ENCODE measurements at places on chromosomes 6 and 20.

DNA sequence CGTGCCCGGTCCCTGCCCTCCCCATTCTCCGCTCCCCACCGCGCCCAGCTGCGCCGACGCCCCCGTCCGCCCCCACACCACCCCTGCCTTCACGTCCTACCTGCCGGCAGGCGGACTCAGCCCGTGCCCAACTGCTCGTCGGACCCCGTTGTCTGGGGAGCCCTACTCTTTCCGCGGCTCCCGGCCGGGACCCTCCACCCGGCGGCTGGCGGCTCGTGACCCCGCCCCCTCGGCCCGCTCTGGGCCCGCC, at the start of gene SERAC1:
TSS of gene SERAC1 (minus strand) at position 223 of the 250 bp plus-strand sequence. CDS start 9,899 bp downstream, outside the sequence.
- no peak for DNase-seq

GRCh38 chr6:593139-593906, 63.6 kb downstream of the HUS1B start:
- peak; percentile 68 for DNase-seq

DNA sequence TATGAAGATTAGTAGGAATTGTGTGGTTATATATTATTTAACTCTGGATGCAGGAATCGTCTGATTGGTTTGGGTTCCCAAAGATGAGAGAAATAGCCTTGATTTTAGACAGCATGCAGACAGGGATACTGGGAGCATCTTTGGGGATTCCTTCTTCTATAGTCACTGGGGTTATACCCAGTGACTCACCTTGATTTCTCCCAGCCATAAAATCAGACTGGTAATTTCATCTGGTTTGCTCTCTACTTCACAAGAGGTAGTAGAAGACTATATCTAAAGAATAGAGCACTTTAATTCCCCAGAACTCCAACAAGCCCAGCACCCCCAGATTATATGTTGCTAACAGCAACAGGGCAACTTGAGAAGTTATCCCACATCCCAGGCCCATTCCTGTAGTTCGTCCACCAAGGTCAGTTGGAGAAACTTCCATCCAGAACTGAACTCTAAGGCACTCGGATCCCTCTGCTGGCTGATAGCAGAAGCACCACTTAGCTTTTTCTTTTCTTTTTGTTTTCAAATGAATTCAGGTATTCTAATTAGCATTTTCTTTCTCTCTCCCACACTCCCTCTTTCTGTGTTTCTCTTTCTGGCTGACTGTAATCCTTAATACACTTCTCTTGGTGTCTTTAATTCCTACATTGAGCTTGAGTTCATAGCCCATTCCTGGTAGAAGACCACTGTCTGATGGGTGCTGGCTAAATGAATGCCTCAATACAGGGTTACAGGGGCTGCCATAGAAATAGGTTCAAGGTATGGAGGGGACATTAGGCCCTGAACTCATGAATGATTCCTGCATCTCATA, 20.4 kb upstream of the EFHC1 start:
- peak; percentile 84 for DNase-seq

GRCh38 chr6:137709424-137710236, 157.4 kb upstream of the TNFAIP3 start:
- DNase-seq: no peak

- DNase-seq: peak; percentile 21
Observed at GRCh38 chr6:130240232-130240631, 17.5 kb upstream of the SAMD3 start.

GRCh38 chr6:165098165-165098564, 211.2 kb downstream of the C6orf118 start:
- no peak for DNase-seq

DNA sequence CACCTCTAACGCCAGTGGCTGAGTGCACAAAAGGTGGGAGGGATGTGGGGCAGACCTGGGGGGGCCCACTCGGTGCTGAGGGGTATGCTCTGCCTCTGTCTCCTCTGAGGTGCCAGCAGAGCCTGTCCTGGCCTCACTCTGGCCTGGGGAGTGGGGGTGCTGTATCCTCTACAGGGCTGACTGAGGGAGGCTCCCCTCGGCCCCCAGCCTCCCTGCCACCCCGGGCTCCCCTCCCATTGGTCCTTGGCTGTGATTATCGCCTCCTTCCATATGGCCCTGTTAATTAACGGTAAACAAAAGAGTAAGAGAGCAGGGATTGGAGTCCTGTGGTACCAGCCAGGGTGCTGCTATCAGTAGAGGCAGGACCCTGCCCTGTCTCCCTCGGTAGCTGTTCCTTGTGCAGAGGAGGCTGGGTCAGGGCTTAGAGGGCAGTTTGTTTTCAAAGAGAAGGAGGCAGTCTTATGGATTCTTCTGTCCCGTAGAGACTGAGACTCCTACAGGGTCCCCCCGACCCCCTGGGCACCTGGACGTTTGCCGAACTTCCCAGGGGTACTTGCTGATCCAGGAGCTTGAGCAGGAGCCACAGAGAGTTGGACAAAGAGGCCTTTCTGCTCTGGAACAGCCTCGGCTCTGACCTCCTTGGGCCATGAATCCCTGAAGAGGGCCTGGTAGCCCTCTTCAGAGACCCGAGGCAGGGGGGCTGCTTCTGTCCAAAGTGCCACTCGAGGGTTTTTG, 1.8 kb downstream of the MYT1 start:
- no peak for DNase-seq

GRCh38 chr20:49982346-49983122, at the start of gene SNAI1:
SNAI1 (plus strand) TSS chr20:49982980; CDS start chr20:49983060, 80 bp downstream.
- peak; percentile 87 for DNase-seq

DNA sequence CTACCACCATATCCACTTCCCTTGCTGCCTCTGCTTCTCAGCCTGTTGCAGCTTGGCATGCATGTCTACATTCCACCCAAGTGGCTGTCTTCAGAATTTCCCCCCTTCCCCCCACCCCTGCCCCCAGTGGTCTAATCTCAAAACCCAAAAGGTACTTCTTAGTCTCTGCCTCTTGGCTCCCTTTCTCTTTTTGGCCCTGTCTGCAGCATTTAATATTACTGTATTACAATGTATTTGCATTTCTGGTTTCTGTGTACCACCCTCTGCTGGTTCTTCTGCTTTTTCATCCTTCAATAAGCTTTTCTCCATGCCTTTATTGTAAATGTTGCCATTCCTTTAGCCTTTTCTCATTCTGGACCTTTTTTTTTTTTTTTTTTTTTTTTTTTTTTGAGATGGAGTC, 43.0 kb downstream of the RPRD1B start:
- DNase-seq: no peak

Measured in Ammon's horn (tissue), 1 donor.